ENCODE measurements at places on chromosomes 1 and 21.

GRCh38 chr1:60848583-60849188 is 233.7 kb upstream of the NFIA start:
- DNase-seq = no peak

GRCh38 chr1:61313906-61314422 is 231.6 kb downstream of the NFIA start:
- DNase-seq = no peak

GRCh38 chr1:10903821-10904220 is 107.4 kb upstream of the CASZ1 start:
- no peak for DNase-seq

DNA sequence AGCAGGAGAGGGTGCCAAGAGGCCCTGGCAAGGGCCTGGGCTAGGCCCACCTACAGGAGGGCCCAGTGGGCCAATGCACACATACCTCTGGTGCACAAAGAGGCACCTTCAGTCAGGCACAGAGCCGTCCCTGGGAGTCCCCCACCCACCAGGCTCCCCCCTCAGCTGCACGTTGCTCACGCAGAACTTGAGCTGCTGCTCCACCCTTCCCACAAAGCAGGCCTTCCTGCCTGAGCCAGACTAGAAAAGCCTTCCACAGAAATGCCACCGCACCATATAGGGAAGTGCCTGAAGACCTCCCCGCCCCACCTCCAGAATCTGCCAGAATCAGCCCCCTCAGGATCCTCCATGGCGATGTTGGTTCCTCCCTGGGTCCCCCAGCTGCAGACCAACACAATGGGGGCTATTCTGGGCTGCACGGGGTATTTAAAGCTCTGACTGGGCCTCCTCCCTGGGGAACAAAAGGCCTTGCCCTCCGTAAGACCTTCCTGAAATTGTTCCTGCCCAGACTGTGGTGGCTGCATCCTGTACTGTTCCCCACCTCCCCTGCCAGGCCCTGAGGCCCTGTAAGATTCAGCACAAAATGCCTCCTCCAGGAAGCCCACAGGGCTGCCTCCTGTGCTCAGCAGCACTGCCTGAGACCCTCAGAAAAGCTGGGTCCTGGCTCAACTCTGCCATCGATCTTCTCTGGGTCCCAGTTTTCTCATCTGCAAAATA is 27.2 kb downstream of the HSPG2 start:
- DNase-seq = no peak

Data from T-helper 2 cell (primary cell).